Epithelial cell of alveolus of lung (primary cell): ENCODE measurements at places on chromosomes 4 and X. TPM values are rescaled to one million over a fixed set of nuclear protein-coding genes. Genes with fewer than 3 reads are reported as not detected.

The LDB2 gene
- total RNA-seq = 10.2 and 12.5 TPM in 2 replicates

The AKAP4 gene
- not detected in 2 replicates for total RNA-seq

The HMX1 gene
- total RNA-seq = not detected in 2 replicates

The RPA4 gene
- 0.39 and 0.72 TPM in 2 replicates for total RNA-seq
